HepG2 (cell line): ENCODE measurements at places on chromosomes 5 and 9.
A peak's percentile ranks its signal among the peaks of the same experiment; 100 is the strongest.

GRCh38 chr5:177491429-177491945 lies 5.9 kb downstream of the PDLIM7 start:
- DNase-seq, result peak; percentile 65

GRCh38 chr9:127014216-127014909 lies 99.8 kb downstream of the RALGPS1 start:
- DNase-seq, result no peak

DNA sequence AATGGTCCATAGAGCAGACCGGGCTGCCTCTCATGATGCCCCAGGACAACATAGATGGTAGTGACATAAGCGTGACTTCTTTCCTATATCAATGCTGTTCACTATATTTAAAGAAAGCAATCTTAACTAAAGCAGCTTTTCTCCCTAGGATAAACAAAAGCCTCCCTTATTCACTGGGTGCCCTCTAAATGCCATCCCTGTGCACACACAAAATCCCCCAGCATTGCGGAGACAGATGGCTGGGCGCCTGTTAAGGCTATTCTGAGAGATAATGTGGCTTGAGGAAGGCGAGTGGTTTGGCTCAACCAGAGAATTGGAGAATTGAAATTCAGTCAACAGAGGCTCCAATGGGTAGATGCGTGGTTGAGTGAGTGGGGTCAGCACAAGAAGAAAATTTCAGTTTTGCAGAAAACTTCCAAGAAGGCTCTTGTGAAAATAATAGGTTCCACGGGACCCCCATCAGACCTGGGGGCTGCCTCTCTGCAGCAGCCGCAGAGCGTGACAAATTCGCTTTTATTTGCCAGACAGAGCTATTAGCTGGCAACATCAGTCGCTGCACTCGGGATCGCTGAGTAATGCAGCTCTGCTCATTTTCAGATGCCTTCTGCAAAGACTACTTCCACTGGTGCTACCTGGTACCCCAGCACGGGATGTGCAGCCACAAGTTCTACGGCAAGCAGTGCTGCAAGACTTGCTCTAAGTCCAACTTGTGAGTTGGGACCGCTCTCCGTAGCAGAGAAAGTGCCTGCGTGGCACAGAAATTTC lies 103.9 kb upstream of the ICE1 start:
- DNase-seq, result no peak

DNA sequence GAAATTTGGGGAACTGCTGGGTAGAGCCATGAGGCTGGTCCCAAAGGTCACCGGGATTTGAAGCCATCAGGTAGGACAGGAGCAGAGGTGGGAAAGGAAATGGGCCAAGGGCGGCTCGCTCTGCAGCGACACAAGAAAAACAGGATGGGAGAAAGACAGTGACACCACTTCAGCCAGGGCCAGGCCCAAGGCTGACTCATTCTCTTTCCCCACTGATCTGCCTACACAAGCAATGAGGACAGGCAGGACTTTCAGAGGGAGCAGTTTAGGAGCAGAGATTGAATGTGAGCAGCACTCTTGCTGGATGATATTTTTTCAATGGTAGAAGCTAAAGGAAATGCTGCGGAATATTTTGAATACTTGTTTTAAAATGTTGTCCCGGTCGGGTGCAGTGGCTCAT lies 3.5 kb downstream of the RUFY1 start:
- DNase-seq, result peak; percentile 40

GRCh38 chr5:107456281-107456715 lies 214.4 kb downstream of the EFNA5 start:
- no peak for DNase-seq

- DNase-seq, result no peak
These were observed 14.3 kb downstream of the PTPA start for GRCh38 chr9:129125478-129125877.

GRCh38 chr5:73678322-73678740 lies 52.3 kb downstream of the ARHGEF28 start:
- peak; percentile 95 for DNase-seq

DNA sequence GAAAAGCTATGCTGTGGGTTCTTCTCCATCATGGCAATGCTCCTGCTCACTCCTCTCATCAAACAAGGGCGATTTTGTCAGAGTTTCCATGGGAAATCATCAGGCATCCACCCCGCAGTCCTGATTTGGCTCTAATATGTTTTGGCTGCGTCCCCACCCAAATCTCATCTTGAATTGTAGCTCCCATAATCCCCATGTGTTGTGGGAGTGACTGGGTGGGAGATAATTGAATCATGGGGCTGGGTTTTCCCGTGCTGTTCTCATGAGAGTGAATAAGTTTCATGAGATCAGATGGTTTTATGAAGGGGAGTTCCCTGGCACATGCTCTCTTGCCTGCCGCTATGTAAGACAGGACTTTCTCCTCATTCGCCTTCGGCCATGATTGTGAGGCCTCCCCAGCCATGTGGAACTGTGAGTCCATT lies 163.8 kb downstream of the GADD45G start:
- DNase-seq, result no peak

- DNase-seq, result peak; percentile 5
These were observed 162.9 kb downstream of the TTLL11 start for GRCh38 chr9:121929893-121930875.

GRCh38 chr5:141343242-141343952 lies at the start of gene PCDHGA3:
Gene PCDHGA3, plus strand, starts transcription at chr5:141343829. Its CDS starts 205 bp downstream, at chr5:141344034.
- DNase-seq, result no peak

GRCh38 chr5:154352960-154353548 lies 92.7 kb upstream of the SAP30L start:
- peak; percentile 73 for DNase-seq

- DNase-seq, result no peak
These were observed 163.1 kb upstream of the IZUMO3 start for GRCh38 chr9:24708814-24709213.

GRCh38 chr5:67234671-67235176 lies 38.1 kb upstream of the CD180 start:
- peak; percentile 39 for DNase-seq

DNA sequence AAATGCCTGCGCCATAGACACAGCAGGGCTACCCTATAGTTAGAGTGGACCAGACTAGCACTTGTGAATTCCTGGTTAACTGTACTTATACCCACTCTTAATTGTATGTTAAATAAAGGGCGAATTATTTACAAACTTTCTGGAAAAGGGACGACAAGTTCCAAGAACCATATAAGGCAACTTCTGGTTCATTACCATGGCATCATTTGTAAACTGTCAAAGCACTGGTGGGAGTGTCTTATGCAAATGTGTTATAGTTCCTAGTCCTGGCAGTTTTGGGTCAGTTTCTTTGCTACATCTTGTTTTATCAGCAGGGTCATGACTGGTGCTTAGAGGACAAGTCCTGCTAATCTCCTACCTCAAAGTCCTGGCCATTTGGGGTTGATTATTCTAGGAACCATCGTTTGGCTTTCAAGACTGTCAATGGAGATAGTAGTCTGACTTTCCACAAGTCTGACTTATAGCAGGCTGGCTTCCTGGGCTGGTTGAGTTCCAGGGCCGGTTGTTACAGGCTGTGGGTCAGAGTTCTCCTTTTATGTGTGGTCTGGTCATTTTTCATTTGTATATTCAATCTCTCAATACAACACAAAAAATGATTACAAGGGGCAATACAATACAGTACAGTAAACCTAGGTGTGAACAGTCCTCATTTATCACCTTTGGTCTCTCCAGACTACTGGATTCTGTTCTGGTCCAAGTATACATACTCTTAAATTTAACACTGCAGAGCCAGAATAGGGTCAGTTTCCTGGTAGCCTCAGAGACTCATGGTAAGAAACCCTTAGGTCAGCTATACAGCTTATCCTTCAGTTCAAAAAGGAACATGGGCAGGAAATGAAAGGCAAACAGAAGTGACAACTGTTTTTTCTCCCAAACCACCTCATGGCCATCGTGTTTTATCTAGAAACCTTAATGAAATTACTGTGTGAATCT lies 8.3 kb upstream of the CFAP95 start:
- DNase-seq, result no peak

DNA sequence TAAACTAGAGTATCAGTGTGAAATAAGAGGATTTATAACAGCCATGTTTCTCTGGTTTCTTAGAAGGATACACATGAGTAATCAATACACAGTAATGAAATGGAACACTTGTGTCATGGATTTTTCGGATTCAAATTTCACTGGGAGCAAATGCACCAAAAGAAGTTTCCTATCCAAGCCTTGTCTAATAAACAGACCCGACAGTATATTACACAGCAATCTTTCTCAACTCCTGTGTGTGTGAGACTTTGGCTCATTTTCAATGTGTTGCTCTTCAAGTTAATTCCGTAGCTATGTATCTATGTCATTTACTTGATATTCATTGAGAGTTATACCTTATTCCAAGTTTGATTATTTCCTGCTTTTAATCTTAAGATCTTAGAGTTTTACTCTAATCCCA lies 930.2 kb downstream of the MAT2B start:
- no peak for DNase-seq

DNA sequence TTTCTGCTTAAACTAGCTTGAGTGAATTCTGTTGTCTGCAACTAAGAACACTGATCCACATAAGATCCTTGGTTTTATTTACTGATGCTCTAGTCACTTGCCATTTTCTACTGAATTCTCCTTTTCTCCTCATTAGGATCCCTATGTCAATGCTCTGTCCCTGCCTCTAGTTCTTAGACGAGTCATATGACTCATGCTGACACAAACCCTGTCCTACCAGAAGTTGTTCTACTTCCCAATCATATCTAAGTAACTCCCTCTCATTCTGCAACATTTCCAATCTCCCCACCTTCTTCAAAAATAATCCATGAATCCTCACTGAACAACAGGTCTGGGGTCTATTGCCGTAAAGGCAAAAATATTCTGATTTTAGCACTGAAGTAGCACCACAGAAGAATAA lies 47.1 kb upstream of the DMRT1 start:
- no peak for DNase-seq

DNA sequence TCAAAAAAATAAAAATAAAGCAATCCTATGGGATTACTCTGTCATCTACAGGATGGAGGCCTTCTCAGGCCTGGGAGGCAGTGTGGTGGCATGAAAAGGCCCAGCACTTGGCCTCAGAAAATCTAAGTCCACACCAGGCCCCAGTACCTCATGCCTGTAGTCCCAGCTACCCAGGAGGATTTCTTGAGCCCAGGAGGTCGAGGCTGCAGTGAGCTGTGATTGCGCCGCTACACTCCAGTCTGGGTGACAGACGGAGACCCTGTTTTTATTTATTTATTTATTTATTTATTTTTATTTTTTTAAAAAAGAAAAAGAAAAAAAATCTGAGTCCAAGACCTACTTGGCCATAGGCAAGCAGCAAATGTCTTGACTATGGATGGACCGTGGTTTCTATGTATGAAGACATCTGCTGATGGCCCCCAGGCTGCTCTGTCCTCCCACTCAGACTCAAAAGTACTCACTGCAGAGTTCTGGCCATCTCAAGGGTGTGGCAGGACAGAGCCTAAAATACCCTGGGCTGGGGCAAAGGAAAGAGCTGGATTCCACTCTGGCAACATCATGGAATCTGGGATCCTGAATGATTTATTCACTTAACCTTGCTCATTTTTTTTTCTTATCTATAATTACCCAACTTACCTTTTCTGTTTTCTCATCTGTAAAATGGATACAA lies 55.0 kb downstream of the ARHGEF37 start:
- no peak for DNase-seq

GRCh38 chr5:10488144-10488543 lies 46.5 kb downstream of the ROPN1L start:
- no peak for DNase-seq

DNA sequence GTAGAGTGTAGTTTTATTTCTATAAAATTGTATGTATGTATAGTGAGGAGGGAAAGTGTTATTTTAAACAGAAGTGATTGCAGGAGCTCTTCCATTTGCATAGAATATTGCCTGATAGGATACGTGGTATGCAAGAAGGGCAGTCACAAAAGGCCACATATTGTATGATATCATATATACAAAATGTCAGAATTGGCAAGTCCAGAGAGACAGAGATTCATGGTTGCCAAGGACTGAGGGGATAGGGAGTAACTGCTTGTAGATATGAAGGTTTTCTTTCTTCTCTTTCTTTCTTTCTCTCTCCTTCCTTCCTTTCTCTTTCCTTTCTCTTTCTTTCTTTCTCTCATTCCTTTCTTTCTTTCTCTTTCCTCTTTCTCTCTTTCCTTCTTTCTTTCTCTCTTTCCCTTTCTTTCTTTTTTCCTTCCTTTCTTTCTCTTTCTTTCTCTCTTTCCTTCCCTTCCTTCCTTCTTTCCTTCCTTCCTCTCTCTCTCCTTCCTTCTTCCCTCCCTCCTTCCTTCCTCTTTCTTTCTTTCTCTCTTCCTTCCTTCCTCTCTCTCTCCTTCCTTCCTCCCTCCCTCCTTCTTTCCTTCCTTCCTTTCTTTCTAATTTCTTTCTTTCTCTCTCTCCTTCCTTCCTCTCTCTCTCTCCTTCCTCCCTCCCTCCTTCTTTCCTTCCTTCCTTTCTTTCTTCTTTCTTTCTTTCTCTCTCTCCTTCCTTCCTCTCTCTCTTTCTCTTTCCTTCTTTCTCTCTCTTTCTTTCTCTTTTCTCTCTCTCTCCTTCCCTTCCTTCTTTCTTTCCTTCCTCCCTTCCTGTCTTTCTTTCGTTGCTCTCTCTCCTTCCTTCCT lies 24.5 kb upstream of the WDR38 start:
- DNase-seq, result no peak

GRCh38 chr9:126956917-126957686 lies 42.5 kb downstream of the RALGPS1 start:
- DNase-seq, result no peak

GRCh38 chr9:83362341-83362995 lies 175.7 kb downstream of the FRMD3 start:
- DNase-seq, result no peak

DNA sequence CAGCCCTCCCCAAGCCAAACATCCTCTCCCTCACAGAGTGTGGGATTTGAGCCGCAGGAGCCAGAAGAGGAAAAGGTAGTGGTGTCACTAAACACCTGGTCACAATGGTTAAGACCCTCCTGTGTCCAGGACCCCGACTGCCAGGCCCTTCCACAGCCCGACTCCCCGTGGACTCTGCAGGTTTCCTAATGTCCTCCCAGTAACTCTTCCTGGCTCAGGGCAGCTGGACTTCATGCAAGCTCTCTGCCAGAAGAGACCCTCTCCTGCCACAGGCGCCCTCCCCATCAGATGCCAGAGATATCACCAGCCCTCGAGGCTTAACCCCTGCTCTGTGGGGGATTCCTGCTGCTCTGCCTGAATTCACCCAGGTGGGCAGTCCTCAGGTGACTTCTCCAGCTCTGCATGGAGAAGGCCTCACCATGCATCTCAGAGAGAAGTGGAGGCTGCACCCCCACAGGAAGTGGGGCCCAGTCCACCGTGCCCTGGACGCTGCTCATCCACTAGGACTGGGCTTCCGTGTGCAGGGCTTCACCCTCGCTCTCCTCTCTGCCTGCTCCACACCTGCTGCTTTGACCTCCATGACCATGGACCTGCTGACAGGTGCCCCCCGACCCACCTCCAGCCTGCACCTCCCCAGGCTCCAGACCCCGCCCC lies 111.2 kb downstream of the ADAMTS2 start:
- DNase-seq, result no peak

DNA sequence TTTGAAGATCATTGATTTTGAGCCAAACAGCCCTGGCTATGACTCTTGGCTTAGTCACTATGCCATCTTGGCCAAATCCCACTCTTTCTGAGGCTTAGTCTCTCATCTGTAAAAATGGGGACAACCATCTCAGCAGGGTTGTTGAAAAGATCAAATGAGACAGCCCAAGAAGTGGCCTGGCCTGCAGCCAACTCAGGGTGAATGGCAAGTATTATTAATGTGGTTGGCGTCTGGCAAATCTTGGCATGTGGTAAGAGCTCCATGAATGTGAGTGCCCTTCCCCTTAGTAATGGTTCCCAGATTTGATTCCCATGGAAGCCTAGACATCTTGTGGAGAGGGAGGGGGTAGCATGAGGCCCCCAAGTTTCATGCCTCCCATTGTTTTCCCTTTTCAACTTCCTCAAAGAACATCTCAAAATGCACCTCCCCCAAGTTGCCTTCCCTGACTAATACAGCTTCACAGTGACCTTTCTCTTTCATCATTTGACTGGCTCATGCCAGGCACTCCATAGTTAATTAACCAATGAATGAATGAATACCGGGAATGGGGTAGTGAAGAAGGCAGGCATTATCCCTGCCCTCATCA lies 11.8 kb upstream of the TGFBI start:
- no peak for DNase-seq
